ENCODE measurements at places on chromosomes 4 and X.

- DNase-seq: no peak
Measured at GRCh38 chr4:6252051-6252450, 17.6 kb upstream of the WFS1 start.

DNA sequence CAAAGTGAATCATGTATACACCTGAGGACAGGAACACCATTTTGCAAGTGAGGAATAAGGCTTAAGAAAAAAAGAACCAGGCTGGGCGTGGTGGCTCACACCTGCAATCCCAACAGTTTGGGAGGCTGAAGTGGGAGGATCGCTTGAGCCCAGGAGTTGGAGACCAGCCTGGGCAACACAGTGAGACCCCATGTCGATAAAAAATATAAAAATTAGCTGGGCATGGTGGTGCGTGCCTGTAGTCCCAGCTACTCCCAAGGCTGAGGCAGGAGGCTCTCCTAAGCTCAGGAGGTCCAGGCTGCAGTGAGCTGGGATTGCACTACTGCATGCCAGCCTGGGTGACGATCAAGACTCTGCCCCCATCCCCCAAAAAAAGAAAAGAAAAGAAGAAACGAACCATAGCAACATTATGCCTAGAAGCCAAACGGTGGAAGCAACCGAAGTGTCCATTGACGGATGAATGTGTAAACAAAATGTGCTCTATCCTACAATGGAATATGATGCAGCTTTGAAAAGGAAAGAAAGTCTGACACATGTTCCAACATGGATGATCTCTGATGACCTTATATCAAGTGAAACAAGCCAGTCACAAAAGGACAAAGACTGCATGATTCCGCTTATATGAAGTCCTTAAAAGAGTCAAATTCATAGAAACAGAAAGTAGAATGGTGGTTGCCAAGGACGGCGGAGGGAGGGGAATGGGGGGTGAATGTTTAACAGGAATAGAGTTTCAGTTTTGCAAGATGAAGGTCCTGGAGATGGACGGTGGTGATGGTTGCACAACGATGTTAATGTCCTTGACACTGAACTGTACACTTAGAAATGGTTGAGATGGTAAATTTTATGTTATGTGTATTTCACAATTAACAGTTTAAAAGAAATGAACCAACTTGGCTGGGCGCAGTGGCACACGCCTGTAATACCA lies 8.6 kb upstream of the KIAA0232 start:
- no peak for DNase-seq

DNA sequence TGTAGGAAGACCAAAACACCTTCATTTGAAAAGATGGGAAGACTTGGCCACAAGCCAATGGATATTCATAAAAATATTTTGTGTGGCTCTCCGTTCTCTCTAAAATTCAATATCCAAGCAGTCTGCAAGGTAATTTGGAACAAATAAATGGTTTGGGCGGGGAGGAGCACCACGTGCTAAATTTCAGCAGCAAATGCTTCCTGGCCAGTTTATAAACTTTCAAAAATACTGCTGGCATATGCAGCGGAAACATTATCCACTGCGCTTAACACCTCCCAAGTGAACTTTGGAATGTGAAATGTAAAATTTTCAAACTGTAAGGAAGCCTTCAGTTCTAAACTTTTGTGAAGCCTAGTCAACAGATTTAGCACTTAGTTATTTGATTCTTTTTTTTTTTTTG lies 191.0 kb downstream of the NSUN7 start:
- no peak for DNase-seq

DNA sequence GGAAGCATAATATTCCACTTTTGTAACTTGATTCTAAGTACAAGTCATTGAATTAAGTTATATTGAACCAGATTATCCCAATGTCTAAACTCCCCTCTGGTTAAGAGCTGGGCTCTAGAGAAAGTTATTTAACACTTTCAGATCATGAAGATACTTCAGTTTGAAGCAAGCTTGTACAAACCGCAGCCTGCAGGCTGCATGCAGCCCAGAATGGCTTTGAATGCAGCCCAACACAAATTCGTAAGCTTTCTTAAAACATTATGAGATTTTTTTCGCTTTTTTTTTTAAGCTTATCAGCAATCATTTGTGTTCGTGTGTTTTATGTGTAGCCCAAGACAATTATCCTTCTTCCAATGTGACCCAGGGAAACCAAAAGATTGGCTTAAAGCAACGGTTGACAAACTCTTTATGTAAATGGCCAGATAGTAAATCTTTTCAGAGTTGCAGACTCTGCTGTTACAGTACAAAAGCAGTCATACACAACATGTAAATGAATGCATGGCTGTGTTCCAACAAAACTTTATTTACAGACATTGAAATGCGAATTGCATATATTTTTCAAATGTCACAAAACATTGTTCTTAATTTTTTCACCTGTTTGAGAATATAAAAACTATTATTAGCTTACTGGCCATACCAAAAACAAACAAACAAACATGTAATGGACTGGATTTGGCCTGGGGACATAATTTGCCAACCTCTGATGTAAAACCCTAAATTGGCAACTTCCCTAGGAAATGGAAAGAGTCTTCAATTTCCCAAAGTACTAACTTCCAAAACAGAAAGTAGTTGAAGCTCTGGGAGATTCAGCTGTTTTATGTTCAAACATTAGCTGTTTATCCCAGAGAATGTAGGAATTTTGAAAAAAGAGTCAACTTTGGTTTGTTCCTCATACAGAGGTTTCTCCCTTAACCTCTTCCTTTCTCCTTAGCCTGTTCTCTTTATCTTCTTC lies 201.1 kb upstream of the MBNL3 start:
- DNase-seq: no peak

DNA sequence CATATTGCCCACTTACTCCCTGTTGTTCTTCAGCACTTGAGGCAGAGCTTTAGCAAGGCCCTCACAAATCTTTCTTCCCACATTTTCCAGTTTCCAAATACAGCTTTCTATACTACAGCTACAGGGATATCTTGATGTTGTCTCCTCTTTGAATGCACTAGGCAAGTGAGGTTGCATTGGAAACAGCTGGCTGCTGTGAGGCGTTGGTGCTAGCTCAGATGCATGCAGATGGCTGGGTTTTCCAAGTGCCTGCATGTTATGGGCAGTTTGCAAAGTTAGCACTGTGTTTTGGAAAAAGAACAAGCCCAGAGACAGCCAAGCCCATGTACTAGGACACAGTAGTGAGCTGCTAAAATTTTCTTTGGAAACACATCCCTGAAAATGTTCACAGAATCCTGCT lies 315.1 kb upstream of the RASGEF1B start:
- no peak for DNase-seq

DNA sequence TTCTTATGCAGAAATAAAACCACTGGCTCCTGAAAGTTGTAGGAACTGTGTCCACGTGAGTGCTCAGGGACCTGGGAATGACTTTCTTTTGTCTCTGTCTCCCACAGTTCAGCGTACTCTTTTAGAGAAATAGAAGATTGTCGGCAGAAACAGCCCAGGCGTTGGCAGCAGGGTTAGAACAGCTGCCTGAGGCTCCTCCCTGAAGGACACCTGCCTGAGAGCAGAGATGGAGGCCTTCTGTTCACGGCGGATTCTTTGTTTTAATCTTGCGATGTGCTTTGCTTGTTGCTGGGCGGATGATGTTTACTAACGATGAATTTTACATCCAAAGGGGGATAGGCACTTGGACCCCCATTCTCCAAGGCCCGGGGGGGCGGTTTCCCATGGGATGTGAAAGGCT lies 11.2 kb upstream of the XG start:
- no peak for DNase-seq

DNA sequence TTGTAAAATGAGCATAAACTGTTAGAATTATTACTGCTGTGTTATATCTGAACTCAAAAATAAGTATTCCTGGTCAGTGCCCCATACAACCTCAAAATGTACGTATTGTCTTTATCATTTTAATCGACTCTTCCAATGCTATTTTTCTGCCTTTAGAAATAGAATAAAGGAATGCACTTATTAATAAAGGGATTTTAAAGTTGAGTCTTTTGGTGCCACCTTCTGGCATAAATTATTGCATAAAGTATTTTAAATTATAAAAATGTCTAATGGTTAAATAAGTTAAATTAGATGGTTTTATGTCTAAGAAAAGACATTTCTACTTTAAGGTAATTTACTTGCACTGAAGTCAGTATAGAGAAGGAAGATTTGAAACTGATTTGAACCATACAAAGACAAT lies 424.0 kb upstream of the NDST4 start:
- no peak for DNase-seq

DNA sequence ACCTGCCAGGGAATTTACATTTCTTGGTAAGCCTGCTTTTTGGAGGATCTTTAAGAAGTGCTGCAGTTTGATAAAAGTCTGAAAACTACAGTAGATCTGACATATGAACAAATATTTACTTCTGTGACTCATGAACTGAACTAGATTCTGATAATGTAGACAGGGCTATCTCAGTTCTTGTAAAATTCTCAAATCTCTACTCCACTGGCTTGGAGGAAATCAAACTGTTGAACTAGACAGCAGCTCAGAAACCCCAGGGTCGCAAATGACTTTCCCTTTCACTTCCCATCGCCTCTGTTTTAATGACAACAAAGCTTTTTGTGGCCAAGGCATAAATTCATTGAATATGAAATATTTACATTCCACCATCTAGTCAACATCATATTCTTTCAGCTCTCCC lies 15.4 kb upstream of the OCIAD1 start:
- no peak for DNase-seq

- DNase-seq: no peak
Measured at GRCh38 chr4:171979461-171979860, 166.3 kb downstream of the GALNTL6 start.

Measured in stimulated activated CD4-positive, alpha-beta T cell treated with anti-CD3 and anti-CD28 coated beads, Interleukin-4, amount 100 ng/mL, for 48 hours (primary cell).